ENCODE measurements at places on chromosomes 13 and 19. TPM values are rescaled to one million over a fixed set of nuclear protein-coding genes. Genes with fewer than 3 reads are reported as not detected.

- no peak overlapping the region for H3K27ac ChIP-seq
- no peak for DNase-seq
- peaks cover 8% of the 10 kb centered on the region for H3K36me3 ChIP-seq
- H3K27me3 ChIP-seq, result peaks cover 1% of the 10 kb centered on the region
- H3K4me1 ChIP-seq, result peaks cover 5% of the 10 kb centered on the region
Observed at GRCh38 chr19:34493038-34493648, 11.6 kb downstream of the WTIP start.

Gene CEACAM7
- not detected for total RNA-seq

- no peak overlapping the region for H3K27ac ChIP-seq
- H3K27me3 ChIP-seq, result peaks cover 6% of the 10 kb centered on the region
- H3K4me1 ChIP-seq, result no peaks in the 10 kb centered on the region
Observed at GRCh38 chr13:100957741-100958140, 283.1 kb upstream of the TMTC4 start.

GRCh38 chr13:56019606-56020005, 1121.1 kb upstream of the PRR20A start:
- no peaks in the 10 kb centered on the region for H3K27me3 ChIP-seq
- H3K36me3 ChIP-seq, result no peaks in the 10 kb centered on the region
- no peak overlapping the region for H3K4me3 ChIP-seq
- H3K4me1 ChIP-seq, result no peaks in the 10 kb centered on the region

Gene CCL25
- total RNA-seq, result not detected

- H3K27ac ChIP-seq, result no peak overlapping the region
- peaks cover 16% of the 10 kb centered on the region for H3K27me3 ChIP-seq
- DNase-seq, result no peak
- no peaks in the 10 kb centered on the region for H3K36me3 ChIP-seq
- H3K4me3 ChIP-seq, result no peak overlapping the region
- no peaks in the 10 kb centered on the region for H3K4me1 ChIP-seq
Observed at GRCh38 chr19:55352040-55352439, 2.5 kb downstream of the COX6B2 start.

GRCh38 chr13:109483284-109483683, 303.1 kb downstream of the IRS2 start:
- H3K36me3 ChIP-seq, result no peaks in the 10 kb centered on the region
- H3K4me1 ChIP-seq, result peaks cover 15% of the 10 kb centered on the region
- no peak overlapping the region for H3K4me3 ChIP-seq
- H3K27ac ChIP-seq, result no peak overlapping the region

GRCh38 chr19:52331757-52332156, 4.3 kb upstream of the ZNF610 start:
- peaks cover 2% of the 10 kb centered on the region for H3K27me3 ChIP-seq
- no peak overlapping the region for H3K27ac ChIP-seq
- no peak overlapping the region for H3K4me3 ChIP-seq
- peaks cover 15% of the 10 kb centered on the region for H3K36me3 ChIP-seq
- no peak for DNase-seq

- H3K36me3 ChIP-seq, result peaks cover 13% of the 10 kb centered on the region
- H3K4me3 ChIP-seq, result no peak overlapping the region
- H3K27me3 ChIP-seq, result no peaks in the 10 kb centered on the region
Observed at GRCh38 chr13:101575581-101575980, 123.1 kb downstream of the ITGBL1 start.

- DNase-seq, result no peak
- H3K4me1 ChIP-seq, result peaks cover 10% of the 10 kb centered on the region
- peaks cover 11% of the 10 kb centered on the region for H3K36me3 ChIP-seq
Observed at GRCh38 chr19:5994405-5995165, 16.6 kb upstream of the RANBP3 start.

GRCh38 chr13:74687442-74688182, 553.4 kb upstream of the KLF12 start:
- DNase-seq, result no peak
- no peaks in the 10 kb centered on the region for H3K4me1 ChIP-seq
- H3K27me3 ChIP-seq, result peaks cover 1% of the 10 kb centered on the region
- H3K4me3 ChIP-seq, result no peak overlapping the region

DNA sequence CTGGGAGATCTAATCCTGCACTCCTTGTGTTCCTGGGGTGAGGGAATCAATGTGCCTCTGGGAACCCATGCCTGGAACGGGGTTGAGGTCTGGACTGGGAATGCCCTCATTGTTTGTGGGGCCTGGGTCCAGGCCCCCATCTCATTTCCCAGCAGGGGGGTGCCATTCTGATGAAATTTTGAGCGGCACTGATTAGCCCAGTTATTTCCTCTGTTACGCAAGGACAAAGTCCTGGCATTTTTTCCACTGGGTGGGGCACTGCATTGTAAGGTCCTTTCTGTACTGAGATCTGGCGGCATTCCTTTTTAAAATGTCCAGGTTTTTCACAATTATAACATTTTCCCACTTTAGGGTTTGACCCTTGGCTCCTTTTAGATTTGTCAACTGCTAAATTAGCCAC, 14.8 kb downstream of the FPR3 start:
- peak overlapping the region; percentile 47 for H3K4me3 ChIP-seq
- no peak for DNase-seq
- H3K36me3 ChIP-seq, result no peaks in the 10 kb centered on the region
- peaks cover 58% of the 10 kb centered on the region for H3K4me1 ChIP-seq

Gene DIAPH3
- total RNA-seq, result 38.5 TPM

GRCh38 chr13:98220271-98220791, 43.3 kb upstream of the RNF113B start:
- peaks cover 3% of the 10 kb centered on the region for H3K27me3 ChIP-seq
- no peak for DNase-seq
- no peak overlapping the region for H3K27ac ChIP-seq
- H3K4me1 ChIP-seq, result peaks cover 56% of the 10 kb centered on the region
- H3K4me3 ChIP-seq, result no peak overlapping the region

Gene NLRP5
- total RNA-seq, result not detected

DNA sequence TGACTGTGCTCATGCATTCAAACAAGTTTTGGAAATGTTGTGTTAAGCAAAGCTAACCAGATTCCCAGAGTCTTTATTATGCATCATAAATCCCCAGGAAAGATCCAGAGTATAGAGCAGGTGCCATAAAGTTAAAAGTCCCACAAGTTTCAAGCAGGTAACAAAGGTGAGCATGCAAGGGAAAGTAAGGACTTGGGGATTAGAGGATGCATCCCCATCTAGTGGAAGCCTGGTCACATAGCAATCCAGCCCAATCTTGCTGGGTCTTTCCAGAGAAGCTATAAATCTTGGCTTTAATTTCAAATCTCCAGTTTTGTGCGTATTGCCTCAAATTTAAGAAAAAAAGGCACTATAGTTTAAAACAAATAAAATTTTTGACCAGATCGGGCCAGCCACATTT, 72.7 kb downstream of the ZNF254 start:
- no peak for DNase-seq
- no peaks in the 10 kb centered on the region for H3K4me1 ChIP-seq
- peaks cover 14% of the 10 kb centered on the region for H3K36me3 ChIP-seq
- H3K27ac ChIP-seq, result no peak overlapping the region

DNA sequence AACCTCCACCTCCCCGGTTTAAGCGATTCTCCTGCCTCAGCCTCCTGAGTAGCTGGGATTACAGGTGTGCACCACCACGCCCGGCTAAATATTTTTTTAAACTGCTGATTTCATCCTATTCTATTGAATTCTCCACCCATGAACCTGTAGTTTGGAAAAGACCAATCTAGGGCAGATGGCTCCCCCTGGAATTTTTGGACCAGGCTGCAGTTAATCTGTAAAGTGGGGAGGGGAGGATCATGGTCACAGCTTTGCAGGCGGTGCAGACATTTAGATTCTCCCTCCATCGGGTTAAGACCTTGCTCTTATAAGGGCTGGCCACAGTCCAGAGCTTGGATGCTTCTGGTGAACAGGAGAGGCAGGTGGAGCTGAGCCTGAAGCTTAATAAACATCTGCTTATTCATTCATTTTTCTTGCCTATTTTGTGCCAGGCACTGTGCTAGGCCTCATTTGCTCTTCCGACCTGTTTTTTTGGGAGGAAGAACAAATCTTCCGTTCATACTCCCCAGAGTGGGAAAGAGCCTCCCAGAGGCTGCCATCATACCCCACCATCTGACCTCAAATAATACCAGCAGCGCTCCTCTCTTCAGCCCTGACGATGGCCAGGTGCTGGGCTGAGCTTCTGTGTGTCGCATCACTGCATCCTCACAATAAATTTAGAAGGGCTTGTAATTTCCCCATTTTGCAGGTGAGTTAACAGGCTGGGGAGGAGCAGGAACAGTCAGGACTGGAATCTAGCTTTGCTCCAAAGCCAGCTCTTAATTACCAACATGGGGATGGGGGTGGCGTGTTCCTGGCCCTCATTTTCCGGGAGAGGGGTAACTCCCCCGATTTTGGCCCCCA, 902 bp upstream of the CCDC106 start:
- H3K27ac ChIP-seq, result peak overlapping the region; percentile 69
- H3K36me3 ChIP-seq, result peaks cover 14% of the 10 kb centered on the region
- no peak for DNase-seq
- peaks cover 29% of the 10 kb centered on the region for H3K4me1 ChIP-seq
- peaks cover 5% of the 10 kb centered on the region for H3K27me3 ChIP-seq

Gene CABP5
- total RNA-seq, result not detected

Gene TUBA3C
- not detected for total RNA-seq

DNA sequence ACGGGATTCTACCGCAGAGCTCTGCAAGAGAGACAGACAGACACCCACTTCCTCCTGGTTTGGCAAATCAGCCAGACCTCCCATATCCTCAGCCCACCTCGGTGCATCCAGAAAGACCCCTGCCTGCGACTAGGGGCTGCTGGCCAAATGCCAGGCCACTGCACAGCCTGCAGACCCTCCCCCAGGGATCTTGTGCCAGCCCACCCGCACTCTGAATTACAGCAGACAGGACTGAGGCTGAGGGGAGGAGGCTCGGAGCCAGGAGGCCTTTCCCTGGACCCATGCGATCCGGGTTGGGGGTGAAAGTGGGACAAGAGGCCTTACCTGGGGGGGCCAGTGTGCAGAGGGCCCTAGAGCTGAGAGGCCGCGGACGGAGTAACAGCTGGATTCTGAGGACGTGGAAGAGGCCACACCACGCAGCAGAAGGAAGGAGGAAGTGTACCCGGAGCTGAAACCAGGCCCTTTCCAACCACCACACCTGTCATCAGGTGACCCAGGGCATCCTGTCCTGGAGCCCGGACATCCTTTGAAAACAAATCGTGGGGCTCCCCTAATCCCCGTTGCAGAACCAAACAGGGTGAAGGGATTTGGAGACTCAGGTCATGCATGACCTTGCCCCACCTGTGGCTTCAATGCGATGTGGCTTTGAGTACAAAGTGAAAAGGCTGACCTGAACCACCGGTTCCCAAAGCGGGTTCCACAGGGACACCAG, 993 bp downstream of the FUT6 start:
- no peak for DNase-seq

DNA sequence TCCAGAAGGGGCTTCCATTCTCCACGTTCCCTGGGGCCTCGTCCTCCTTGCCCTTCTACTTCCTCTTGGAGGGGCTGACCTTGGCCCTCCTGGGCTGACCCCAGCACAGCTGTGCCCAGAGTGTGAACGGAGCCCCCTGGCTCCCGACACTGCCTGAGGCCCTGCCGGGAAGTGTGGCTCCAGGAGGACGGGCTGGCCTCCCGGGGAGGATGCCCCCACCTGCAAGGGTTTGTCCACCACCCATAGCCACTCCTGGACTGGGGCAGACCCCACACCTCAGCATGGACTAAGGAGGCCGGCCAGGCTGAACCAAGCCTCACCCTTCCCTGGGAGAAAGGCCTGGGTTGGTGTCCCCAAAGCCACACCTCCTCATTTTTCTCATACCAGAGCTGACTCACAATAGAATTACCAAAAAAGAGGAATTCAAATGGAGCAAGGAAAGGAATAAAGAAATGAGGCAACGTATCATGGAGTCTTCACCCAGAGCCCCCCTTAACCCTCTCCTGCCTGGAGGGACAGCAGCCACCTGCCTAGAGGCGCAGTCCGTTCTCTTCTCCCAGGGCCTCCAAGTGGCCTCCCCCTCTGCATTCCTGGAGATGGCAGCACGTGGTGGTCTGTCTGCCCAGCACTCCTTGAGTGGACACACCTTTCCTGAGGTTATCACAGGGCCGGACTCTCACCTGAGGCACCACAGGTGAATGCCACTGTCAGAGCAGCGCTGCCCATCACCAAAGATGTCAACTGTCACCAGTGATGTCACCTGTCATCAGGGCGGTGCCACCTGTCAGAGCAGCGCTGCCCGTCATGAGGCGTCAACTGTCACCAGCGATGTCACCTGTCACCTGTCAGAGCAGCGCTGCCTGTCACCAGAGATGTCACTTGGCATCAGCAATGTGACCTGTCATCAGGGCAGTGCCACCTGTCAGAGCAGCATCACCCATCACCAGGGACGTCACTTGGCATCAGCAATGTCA, 3.1 kb upstream of the C13orf46 start:
- H3K4me3 ChIP-seq, result no peak overlapping the region
- peaks cover 19% of the 10 kb centered on the region for H3K4me1 ChIP-seq
- H3K27ac ChIP-seq, result peak overlapping the region; percentile 79

GRCh38 chr19:4910594-4911281, 1.4 kb downstream of the UHRF1 start:
- peak overlapping the region; percentile 90 for H3K4me3 ChIP-seq
- H3K27ac ChIP-seq, result peak overlapping the region; percentile 97
- DNase-seq, result peak; percentile 59
- H3K4me1 ChIP-seq, result peaks cover 48% of the 10 kb centered on the region
- peaks cover 24% of the 10 kb centered on the region for H3K36me3 ChIP-seq

DNA sequence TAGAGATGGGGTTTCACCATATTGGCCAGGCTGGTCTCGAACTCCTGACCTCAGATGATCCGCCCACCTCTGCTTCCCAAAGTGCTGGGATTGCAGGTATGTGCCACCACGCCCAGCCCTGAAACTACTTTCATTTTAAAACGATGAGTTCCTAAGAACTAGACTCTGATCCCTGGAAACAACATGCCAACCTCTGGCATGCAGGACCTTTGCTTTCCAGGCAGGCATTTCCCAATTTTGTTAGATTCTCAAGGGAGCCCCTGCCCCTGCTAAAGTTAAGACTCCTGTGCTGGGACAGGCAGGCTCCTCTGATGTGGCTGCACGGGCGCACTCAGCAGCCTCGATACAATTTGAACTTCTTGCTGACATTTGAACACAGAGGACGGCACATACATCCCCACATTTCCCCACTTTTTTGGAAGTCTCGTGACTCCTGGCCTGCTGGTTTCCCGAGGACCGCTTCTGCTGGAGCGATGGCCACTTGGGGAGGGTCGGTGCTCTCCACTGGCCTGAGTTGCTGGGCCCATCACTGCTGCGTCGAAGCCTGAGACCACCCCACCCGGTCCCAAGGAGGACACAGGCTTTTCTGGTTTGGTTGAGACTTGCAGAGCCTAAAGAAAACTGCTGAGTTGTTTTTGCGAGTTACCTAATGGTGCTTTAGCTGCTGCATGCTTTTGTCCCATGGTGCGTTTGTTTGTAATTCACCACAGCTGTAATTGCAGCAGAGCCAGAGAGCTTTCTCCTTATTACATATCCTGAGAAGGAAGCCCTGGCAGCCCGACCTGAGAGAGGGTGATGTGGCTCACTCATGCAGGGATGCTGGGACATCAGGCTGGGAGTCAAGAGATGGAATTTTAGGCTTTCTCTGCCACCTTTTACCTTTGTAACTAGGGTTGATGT, 8.2 kb downstream of the ATP11A start:
- no peak overlapping the region for H3K27ac ChIP-seq
- no peaks in the 10 kb centered on the region for H3K36me3 ChIP-seq
- no peak for DNase-seq
- no peaks in the 10 kb centered on the region for H3K27me3 ChIP-seq
- no peak overlapping the region for H3K4me3 ChIP-seq

GRCh38 chr19:16216744-16217670, 19.3 kb downstream of the AP1M1 start:
- no peak overlapping the region for H3K27ac ChIP-seq
- H3K27me3 ChIP-seq, result peaks cover 3% of the 10 kb centered on the region
- peaks cover 11% of the 10 kb centered on the region for H3K4me1 ChIP-seq

Gene DCT
- total RNA-seq, result not detected

Data from HFFc6 (cell line).